ENCODE measurements at places on chromosomes 7 and 10.
A peak's percentile ranks its signal among the peaks of the same experiment; 100 is the strongest.

DNA sequence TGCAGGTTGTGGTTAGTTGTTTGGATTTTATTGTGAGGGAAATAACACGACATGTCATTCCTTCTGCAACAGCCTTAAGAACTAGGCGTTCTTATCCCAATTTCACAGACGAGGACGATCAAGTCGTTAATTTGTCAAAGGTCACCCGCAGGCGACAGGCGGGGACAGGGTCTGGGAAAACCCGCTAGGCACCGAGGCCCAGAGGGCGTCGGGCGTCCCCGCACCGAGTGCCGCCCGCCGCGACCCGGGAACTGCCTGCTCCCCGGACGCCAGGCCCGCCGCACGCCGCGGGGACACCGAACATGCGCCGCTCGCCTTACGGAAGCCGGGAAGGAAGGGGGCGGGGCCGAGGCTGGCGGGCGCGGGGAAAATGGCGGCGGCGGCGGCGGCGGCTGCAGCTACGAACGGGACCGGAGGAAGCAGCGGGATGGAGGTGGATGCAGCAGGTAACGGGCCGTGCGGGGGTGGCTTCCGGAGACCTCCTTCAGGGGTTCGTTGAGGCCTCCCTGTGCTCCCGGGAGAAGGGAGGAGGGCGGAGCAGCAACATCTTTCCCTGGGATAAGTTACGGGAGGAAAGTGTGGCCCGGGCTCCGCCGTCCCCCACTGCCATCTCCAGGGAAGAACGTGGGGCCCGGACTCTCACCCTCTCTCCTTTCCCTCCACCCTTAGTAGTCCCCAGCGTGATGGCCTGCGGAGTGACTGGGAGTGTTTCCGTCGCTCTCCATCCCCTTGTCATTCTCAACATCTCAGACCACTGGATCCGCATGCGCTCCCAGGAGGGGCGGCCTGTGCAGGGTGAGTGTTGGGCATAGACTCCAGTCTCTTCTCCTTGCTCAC, at the start of gene COPS6:
TSS of gene COPS6 (plus strand) at position 349 of the 837 bp plus-strand sequence. CDS start at position 371, 22 bp downstream.
- peak; percentile 17 for DNase-seq

GRCh38 chr10:34606890-34607289, 208.2 kb downstream of the PARD3 start:
- DNase-seq, result no peak

DNA sequence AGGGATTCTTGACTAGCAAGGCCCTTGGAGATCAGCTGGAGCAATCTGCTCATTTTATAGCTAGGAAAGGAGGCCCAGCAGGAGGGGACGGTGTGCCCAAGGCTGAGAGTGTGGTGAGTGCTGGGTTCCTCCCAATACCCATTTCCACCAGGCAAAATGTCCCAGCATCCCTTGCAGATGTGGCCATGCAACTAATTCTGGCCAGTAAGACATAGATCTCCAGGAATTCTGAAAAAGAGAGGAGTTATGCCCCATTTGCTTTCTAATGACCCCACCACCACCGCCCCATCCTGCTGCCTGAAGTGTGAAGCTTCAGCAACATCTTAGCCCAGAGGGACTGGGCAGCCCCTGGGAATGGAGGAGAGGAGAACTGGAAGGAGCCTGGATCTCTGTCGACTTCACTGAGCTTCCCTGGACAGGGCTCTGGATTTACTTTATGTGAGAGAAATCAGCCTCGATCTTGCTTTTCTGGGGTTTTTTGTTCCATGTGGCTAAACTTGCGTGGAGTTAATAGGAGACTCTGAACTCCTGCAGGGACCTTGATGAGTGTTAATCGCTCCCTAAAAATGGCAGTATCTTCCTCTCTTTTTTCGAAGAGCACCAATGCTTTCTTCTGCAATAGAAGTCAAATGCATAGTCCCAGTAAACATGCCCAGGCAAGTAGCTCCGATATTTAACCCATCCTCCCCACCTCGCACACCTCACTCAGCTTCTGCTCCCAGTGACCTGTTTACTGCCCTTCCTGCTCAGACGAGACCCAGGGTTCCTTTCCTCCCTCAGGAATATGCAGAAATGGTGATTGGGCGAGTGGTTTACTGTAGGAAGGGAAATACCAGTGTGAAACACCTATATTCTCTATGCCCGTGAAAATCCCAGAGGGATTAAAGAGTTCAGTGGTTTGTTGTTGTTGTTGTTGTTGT, 127.5 kb upstream of the GPR26 start:
- DNase-seq, result no peak

DNA sequence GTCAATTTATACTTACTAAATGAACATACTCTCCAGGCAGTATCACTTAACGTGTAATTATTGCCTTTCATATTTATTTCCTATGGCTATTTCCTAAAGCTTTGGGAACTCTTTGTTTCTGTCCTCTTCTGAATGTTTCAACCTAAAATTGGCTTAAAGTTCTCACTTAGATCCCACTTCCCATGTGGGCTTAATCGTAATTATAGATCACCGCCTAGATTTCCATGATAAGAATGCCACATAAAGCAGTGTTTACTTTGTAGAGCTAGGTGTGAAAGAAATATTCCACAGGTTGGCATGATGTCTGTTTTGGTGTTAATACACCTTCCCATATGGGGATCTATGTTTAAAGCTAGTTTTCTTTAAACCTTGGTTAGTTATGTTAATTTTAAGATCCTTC, 1.5 kb downstream of the HDAC9 start:
- no peak for DNase-seq
